ENCODE measurements at places on chromosomes 13 and 19.

DNA sequence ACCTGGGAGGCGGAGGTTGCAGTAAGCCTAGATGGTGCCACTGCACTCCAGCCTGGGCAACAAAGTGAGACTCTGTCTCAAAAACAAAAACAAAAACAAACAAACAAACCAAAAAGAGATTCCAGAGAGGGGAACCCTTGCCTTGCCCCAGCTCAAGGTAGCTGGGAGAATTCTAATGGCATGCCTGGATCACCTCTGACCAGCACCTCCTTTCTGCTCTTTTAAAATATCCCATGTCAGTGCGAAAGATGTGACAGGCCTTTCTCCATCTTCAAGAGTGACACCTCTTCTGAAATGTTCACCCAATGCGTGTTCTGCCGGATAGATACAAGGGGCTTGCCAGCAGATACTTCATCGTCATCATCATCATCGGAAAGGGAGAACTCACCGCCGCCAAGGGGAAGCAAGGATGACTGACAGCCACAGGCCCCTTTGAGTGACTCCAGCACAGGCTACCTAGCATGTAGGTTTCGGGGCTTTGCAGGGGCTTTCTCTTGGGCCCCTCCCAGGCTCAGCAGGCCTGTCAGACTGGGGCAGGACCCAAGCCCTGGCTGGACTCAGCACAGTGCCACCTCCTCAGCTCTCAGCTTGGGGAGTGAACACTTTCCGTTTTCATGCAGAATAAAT is 18.9 kb upstream of the LRP3 start:
- no peak for DNase-seq

GRCh38 chr13:90168953-90169352 is 1178.5 kb upstream of the MIR17HG start:
- DNase-seq = no peak

DNA sequence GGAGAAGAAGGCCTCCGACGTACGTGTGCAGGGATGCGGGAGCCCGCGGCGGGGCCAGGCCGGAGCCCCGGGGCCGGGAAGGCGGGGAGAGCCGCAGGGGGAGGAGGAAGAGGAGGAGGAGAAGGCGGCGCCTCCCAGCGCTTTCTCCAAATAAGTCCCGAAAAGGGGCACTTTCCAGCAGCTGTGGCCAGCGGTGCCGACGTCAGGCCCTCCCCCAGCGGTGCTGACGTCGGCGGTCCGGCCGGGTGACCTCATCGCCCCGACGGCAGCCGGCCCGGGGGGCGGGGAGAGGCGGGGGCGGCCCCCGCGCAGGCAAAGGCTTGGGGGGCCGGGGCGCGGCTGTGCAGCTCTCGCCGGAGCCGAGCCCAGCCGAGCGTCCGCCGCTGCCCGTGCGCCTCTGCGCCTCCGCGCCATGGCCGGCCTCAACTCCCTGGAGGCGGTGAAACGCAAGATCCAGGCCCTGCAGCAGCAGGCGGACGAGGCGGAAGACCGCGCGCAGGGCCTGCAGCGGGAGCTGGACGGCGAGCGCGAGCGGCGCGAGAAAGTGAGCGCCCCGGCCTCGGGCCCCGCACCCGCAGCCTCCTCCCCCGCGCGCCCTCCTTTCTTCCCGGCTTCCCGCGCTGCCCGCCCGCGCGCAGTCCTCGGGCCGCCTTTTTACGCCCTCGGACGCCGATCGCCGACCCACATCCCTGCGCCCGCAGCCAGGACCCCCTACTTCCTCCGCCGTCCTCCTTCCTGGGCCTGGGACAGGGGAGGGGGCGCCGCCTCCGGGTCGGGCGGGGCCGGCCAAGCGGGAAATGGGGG is at the start of gene TPM4:
Gene TPM4, plus strand, starts transcription at position 342 of the 804 bp plus-strand sequence. Its CDS starts 71 bp downstream, at position 413.
- peak; percentile 37 for DNase-seq

DNA sequence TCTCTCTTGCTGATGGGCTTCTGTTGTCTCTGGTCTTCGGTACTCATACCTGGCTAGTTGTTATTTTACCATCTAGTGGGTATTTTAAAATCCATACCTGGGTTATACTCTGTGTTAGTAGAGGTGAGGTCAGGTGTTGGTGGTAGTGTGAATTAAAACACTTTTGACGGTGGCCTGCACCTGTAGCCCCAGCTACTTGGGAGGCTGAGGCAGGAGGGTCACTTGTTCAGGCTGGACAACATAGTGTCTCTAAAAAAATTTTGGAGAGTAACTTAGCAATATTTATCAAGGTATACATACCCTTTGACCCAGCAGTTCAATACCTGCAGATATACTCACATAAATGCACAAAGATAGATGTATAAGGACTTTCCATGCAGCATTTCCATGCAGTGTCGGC is 55.4 kb downstream of the GSX1 start:
- DNase-seq = no peak

DNA sequence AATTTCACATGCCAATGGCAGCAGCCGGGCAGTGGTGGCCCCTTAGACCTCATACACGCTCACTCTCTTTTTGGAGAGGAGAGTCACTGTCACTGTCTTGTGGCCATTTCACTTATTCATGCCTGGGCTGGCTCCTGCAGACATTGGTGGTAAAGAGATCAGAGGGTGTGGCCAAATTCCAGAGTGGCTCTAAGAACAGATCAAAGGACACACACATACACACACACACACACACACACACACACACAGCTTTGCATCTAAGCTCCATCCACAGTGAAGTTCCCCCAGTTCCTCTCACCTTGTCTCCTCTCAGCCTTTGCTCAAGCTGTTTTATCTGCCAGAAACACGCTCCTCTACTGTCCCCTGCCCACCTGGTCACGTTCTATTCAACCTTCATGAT is 46.5 kb upstream of the KPNA3 start:
- no peak for DNase-seq

DNA sequence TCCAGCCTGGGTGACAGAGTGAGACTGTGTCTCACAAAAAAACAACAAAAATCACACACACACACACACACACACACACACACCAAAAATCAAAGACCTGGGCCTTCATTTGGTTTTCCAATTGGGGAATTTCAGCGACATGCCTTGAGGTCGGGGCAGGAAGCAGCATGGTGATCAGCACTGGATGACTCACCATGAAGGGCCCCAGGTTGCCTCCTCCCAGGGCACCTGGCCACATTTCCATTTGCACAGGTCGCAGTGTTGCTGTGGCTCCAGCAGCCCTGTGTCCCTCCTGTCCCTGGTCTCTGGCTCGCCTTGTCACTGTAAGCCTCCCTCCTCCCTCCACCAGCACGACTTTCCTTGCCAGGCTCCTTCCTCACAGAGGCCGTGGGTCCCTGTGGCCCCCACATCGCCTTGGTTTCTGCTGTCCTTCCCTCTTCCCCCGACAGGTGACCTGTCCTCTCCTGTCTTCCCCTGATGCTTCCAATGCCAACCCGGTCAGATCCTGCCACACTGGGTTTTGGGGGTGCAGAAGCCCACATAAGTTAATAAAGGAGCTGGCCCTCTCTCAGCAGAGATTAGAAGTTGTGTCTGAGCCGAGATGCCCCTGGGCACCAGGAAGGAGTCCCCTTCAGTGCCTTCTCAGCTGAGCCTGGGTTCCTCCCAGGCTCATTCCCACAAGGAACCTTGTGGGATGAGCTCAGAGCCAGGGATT is 66.7 kb downstream of the GPR12 start:
- no peak for DNase-seq

- no peak for DNase-seq
These were observed 84.1 kb downstream of the MIPEP start for GRCh38 chr13:23805122-23805521.

DNA sequence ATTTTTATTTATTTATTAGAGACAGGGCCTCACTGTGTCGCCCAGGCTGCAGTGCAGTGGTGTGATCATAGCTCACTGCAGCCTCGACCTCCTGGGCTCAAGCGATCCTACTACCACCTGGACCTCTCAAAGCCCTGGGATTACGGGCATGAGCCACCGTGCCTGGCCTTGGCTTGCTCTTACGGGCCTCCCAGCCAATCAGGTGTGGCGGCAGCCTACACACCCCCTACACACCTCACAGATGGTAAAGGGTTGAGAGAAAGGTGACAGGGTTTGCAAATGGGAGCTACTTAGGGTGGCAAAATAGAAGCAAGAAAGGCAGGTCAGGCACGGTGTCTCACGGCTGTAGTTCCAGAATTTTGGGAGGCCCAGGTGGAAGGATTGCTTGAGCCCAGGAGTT is 1.0 kb upstream of the ZBTB32 start:
- DNase-seq = no peak

GRCh38 chr19:3224346-3225168 is at the start of gene CELF5:
Gene CELF5, plus strand, starts transcription at chr19:3224661. Its CDS starts 79 bp downstream, at chr19:3224740.
- peak; percentile 62 for DNase-seq

DNA sequence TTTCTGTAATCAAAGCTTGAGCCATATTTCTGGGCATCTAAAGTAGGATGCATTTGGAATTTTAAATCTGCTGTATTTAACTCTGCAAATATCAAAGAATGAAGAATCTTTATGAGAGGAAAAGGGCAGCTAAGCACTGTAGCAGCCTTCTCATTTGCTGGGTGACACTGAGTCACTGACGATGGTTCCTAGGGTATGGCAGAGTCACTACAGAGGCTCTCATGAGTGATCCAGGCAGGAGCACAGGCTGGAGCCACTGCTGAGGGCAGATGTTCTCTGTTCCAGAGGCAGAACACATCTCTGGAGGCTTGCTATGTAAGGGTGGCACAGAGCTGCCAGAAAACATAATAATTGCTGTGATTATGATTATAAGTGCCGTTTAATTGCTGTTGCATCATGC is 340.7 kb upstream of the HTR2A start:
- DNase-seq = no peak
